Epithelial cell of proximal tubule (primary cell): ENCODE measurements at places on chromosomes 2 and 18. TPM values are rescaled to one million over a fixed set of nuclear protein-coding genes. Genes with fewer than 3 reads are reported as not detected.

Gene STARD6
- 1.9 TPM in 1 of 2 replicates, not detected in the other for total RNA-seq

DNA sequence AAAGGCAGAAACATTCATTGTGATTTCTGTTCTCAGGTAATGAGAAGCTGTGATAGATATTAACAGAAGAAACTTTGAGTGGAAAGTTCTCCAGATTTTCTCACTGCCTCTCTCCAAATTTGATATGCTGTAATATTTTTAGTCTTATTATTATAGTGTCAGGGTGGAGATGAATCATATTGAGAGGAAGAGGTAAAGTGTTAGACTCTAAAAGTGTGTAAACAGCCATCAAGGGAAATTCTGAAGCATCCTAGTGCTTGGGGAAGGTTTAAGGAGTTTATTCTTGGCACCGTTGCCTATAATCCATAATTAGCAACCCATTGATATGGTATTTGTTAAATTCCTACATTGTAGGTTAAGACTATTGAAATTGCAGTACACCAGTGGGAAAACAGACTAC, 104.7 kb upstream of the NABP1 start:
- no peak for DNase-seq

DNA sequence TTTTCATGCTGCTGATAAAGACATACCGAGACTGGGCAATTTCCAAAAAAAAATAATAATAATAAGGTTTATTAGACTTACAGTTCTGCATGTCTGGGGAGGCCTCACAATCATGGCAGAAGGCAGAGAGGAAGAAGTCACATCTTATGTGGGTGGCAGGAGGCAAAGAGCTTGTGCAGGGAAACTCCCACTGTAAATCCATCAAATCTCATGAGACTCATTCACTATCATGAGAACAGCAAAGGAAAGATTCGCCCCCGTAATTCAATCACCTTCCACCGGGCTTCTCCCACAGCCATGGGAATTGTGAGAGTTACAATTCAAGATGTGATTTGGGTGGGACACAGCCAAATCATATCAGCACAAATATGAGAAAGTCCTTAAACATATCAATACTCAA, 1314.8 kb downstream of the DPP10 start:
- DNase-seq = no peak

DNA sequence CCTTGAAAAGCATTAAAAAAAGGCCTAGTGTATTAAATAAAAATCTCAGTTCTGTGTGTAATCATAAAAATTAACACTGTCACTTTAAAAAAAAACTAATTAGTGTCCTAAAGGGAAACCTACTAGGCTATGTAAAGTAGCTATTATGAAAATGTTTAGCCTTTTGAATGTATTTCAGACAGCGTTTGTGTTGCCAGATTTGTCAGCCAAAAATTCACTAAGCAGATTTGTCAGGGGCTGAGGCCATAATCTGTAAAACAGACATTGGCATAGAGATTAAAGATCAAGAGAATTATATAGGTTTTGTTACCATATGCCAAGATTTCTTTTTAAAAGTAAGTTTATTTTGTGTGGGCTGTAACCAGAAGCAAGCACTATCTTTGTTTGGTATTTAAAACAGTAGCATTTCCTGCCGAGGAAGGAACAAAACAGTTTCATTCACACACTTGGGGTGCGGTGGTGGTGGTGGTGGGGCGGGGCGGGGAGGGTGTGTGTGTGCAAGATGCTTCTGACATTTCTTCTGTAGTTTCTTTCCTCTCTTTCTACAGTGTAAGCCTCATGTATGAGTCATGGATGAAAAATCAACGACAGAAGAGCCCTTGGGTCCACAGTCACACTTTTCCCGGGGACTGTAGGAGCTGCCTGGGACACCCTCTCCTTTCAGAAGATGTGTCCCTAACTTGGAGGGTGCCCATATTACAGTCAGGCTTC, 328.5 kb upstream of the FANCL start:
- no peak for DNase-seq

- no peak for DNase-seq
Measured at GRCh38 chr2:11051280-11051679, 104.0 kb upstream of the SLC66A3 start.

- no peak for DNase-seq
Measured at GRCh38 chr18:4831791-4832375, 365.2 kb downstream of the AKAIN1 start.

- DNase-seq = no peak
Measured at GRCh38 chr18:12307701-12308385, at the start of gene TUBB6. TUBB6 (plus strand) TSS chr18:12308241; CDS start chr18:12308293, 52 bp downstream.

Gene IL36G
- not detected in 2 replicates for total RNA-seq

Gene BCL11A
- total RNA-seq = 3.5 and 4.4 TPM in 2 replicates

Gene PARD3B
- 0.94 and 3.6 TPM in 2 replicates for total RNA-seq

Gene RTP5
- not detected in 2 replicates for total RNA-seq

Gene TEX44
- total RNA-seq = not detected in 2 replicates

GRCh38 chr18:7676253-7676873, 109.2 kb downstream of the PTPRM start:
- DNase-seq = no peak

GRCh38 chr2:188449561-188449960, 157.9 kb downstream of the GULP1 start:
- no peak for DNase-seq
